Epithelial cell of alveolus of lung (primary cell): ENCODE measurements at places on chromosomes 11 and 22. TPM values are rescaled to one million over a fixed set of nuclear protein-coding genes. Genes with fewer than 3 reads are reported as not detected.

The DUSP8 gene
- under 0.01 and 2.2 TPM in 2 replicates for total RNA-seq

The MMP10 gene
- total RNA-seq: 0.26 TPM in 1 of 2 replicates, not detected in the other

The PLAAT3 gene
- total RNA-seq: 0.48 and 5.2 TPM in 2 replicates

The OR8G5 gene
- not detected in 2 replicates for total RNA-seq

The KRTAP5-1 gene
- total RNA-seq: not detected in 2 replicates

The MMP13 gene
- total RNA-seq: 0.13 TPM in 1 of 2 replicates, not detected in the other
